Muscle of leg (tissue), 16 donors: ENCODE measurements at places on chromosomes 16 and 17. TPM values are rescaled to one million over a fixed set of nuclear protein-coding genes. Genes with fewer than 3 reads are reported as not detected.

DNA sequence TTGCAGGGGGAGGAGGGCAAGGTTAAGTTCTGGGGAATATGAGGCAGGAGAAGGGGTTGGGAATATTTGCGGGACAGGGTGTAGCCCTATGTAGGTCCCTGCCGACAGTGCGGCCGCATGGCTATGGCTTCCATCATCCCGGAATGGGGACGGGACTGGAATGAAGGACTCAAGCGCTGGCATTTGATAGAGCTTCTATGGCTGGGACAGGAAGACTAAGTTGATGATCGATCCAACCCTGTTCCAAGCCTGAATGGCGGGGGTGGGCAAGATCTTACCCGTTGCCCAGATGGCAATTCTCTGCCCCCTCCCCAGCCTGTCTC lies 47.1 kb downstream of the SRCIN1 start:
- H3K27ac ChIP-seq: no peak overlapping the region
- DNase-seq: no peak
- peak overlapping the region; percentile 32 for H3K4me3 ChIP-seq
- no peaks in the 10 kb centered on the region for H3K36me3 ChIP-seq
- H3K4me1 ChIP-seq: peaks cover 22% of the 10 kb centered on the region

DNA sequence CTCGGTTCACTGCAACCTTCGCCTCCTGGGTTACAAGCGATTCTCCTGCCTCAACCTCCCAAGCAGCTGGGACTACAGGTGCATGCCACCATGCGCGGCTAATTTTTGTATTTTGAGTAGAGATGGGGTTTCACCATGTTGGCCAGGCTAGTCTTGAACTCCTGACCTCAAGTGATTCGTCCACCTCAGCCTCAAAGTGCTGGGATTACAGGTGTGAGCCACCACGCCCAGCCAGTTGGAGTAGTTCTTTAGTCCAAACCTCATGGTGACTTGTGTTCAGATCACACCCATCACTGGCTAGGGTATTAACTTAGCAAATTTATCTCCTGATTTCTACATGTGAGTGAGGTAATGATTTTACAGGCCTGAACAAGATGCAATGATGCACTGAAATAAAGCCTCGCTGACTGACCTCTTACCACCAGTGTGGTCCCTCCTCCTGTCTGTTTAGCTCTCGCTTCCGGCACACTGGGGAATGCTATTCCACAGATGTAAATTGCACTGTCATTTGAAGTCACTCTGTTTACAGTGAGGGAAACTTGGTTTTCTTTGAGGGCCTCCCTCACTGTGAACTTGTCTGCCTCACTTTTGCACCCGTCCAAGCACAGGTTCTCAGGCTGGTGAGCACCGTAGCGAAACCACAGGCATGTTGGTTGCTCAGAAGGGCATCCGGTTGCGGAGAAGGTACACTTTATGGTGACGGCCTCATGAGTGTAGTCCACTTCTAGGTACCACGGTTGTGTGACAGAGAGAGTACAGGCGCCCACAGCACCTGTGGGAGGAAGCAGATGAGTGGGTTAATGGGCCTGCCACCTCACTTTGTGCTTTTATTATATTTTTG lies 5.5 kb downstream of the IGSF6 start:
- H3K36me3 ChIP-seq: peaks cover 12% of the 10 kb centered on the region
- H3K4me1 ChIP-seq: no peaks in the 10 kb centered on the region
- DNase-seq: no peak
- H3K27me3 ChIP-seq: no peaks in the 10 kb centered on the region
- no peak overlapping the region for H3K27ac ChIP-seq

DNA sequence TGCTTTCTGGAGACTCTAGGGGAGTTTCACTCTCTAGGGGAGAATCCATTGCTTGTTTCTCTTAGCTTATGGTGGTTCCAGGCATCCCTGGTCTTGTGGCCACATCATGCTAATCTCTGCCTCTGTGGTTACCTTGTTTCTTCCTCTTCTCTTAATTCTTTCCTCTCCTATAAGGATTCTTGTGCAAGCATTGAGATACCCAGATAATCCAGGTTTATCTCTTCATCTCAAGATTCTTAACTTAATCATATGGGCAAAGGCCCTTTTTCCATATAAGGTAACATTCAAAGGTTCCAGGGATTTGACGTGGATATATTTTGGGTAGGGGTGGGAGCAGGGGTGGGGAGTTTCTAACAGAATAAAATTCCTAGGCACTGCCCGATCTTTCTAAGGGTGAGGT lies 32.6 kb downstream of the FAM20A start:
- no peak overlapping the region for H3K27ac ChIP-seq
- DNase-seq: no peak
- no peaks in the 10 kb centered on the region for H3K36me3 ChIP-seq
- peaks cover 10% of the 10 kb centered on the region for H3K27me3 ChIP-seq
- no peaks in the 10 kb centered on the region for H3K4me1 ChIP-seq

GRCh38 chr16:4660454-4661007 lies 32.8 kb upstream of the NUDT16L1 start:
- peaks cover 75% of the 10 kb centered on the region for H3K36me3 ChIP-seq
- peaks cover 6% of the 10 kb centered on the region for H3K4me1 ChIP-seq
- peak; percentile 43 for DNase-seq
- H3K27me3 ChIP-seq: no peaks in the 10 kb centered on the region
- H3K4me3 ChIP-seq: no peak overlapping the region

- H3K27ac ChIP-seq: no peak overlapping the region
- H3K4me1 ChIP-seq: no peaks in the 10 kb centered on the region
- DNase-seq: no peak
- H3K27me3 ChIP-seq: no peaks in the 10 kb centered on the region
- H3K36me3 ChIP-seq: no peaks in the 10 kb centered on the region
These were observed 138.0 kb upstream of the CPHXL start for GRCh38 chr16:75864243-75864642.

DNA sequence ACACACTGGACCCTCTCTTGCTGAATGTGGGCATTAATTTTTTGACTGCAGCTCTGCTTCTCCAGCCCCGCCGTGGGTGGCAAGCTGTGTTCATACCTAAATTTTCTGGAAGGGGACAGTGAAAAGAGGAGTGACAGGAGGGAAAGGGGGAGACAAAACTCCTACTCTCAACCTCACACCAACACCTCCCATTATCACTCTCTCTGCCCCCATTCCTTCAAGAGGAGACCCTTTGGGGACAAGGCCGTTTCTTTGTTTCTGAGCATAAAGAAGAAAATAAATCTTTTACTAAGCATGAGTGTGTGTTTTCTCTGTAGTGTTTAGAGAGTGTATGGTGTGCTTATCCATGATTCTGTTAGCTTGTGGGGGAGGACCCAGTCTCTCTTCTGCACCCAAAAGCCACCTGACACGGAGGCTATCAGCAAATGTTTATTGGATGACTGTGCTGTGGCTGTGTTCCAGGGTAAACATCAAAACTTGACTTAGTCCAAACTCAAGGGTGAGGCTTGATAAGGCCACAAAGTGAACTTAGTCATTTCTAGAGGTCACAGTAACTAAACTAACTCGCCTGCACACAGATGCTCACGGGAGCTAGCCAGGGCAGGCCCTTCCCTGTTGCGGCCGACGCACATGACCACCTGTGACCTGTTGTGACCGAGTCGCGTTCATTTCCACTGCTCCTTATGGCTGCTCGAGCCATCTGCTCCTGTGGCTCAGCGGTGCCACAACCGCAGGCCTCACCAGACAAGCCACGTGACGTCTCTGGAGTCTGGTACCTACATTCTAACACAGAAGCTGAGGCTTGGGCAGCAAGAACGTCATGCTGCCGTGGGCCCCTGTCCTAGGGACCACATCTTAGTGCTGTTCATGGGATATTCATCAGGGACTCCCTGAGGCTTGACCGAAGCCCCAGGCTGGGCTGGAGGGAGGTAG lies 9.8 kb upstream of the MED11 start:
- no peak overlapping the region for H3K4me3 ChIP-seq
- no peak for DNase-seq
- H3K36me3 ChIP-seq: peaks cover 22% of the 10 kb centered on the region
- H3K27me3 ChIP-seq: no peaks in the 10 kb centered on the region
- no peak overlapping the region for H3K27ac ChIP-seq

- DNase-seq: no peak
- peak overlapping the region; percentile 67 for H3K27ac ChIP-seq
- H3K36me3 ChIP-seq: no peaks in the 10 kb centered on the region
- H3K4me1 ChIP-seq: peaks cover 69% of the 10 kb centered on the region
- no peak overlapping the region for H3K4me3 ChIP-seq
These were observed 791 bp downstream of the DNAI2 start for GRCh38 chr17:74274709-74275340.

GRCh38 chr17:10036511-10037061 lies 131.5 kb upstream of the RCVRN start:
- H3K27ac ChIP-seq: peak overlapping the region; percentile 96
- peaks cover 59% of the 10 kb centered on the region for H3K4me1 ChIP-seq
- peak overlapping the region; percentile 18 for H3K4me3 ChIP-seq
- H3K36me3 ChIP-seq: no peaks in the 10 kb centered on the region
- no peaks in the 10 kb centered on the region for H3K27me3 ChIP-seq

- no peaks in the 10 kb centered on the region for H3K4me1 ChIP-seq
- DNase-seq: peak; percentile 95
- H3K36me3 ChIP-seq: no peaks in the 10 kb centered on the region
- no peak overlapping the region for H3K27ac ChIP-seq
- no peaks in the 10 kb centered on the region for H3K27me3 ChIP-seq
These were observed 357.6 kb upstream of the SALL1 start for GRCh38 chr16:51508490-51509212.

GRCh38 chr16:8867932-8868415 lies 832 bp downstream of the CARHSP1 start:
- no peaks in the 10 kb centered on the region for H3K27me3 ChIP-seq
- peak overlapping the region; percentile 82 for H3K4me3 ChIP-seq
- peaks cover 53% of the 10 kb centered on the region for H3K4me1 ChIP-seq
- peak overlapping the region; percentile 83 for H3K27ac ChIP-seq
- H3K36me3 ChIP-seq: peaks cover 2% of the 10 kb centered on the region

- H3K36me3 ChIP-seq: peaks cover 71% of the 10 kb centered on the region
- H3K27ac ChIP-seq: no peak overlapping the region
- DNase-seq: no peak
- no peaks in the 10 kb centered on the region for H3K27me3 ChIP-seq
- H3K4me3 ChIP-seq: no peak overlapping the region
- H3K4me1 ChIP-seq: no peaks in the 10 kb centered on the region
These were observed 48.1 kb downstream of the ARHGAP17 start for GRCh38 chr16:24967074-24967473.

DNA sequence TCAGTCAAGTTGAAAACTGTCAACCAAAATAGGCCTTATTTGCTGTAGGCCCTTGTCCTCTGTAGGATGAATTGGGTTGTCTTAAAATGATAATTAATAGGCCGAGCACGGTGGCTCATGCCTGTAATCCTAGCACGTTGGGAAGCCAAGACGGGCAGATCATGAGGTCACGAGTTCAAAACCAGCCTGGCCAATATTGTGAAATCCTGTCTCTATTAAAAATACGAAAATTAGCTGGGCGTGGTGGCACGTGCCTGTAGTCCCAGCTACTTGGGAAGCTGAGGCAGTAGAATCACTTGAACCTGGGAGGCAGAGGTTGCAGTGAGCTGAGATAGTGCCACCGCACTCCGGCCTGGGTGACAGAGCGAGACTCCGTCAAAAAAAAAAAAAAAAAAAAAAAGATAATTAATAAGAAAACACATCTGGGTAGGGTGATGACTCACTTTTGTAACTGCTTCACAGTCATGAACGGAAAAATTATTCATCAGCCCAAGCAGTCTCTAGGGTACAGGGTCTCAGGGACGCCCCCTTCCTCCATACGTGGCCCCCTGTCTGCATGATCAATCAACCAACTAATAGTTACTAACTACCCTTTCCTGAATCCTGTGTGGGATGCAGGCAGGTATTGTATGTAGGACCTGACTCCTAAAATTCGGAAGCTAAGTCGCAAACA lies 137.0 kb upstream of the RCVRN start:
- H3K4me1 ChIP-seq: peaks cover 12% of the 10 kb centered on the region
- DNase-seq: peak; percentile 30
- no peak overlapping the region for H3K4me3 ChIP-seq
- no peaks in the 10 kb centered on the region for H3K27me3 ChIP-seq
- H3K27ac ChIP-seq: no peak overlapping the region

- peak; percentile 80 for DNase-seq
- H3K27me3 ChIP-seq: no peaks in the 10 kb centered on the region
- peaks cover 47% of the 10 kb centered on the region for H3K4me1 ChIP-seq
- H3K27ac ChIP-seq: no peak overlapping the region
These were observed 51.6 kb downstream of the NT5M start for GRCh38 chr17:17354560-17355349.

- H3K36me3 ChIP-seq: no peaks in the 10 kb centered on the region
- DNase-seq: peak; percentile 75
- peaks cover 13% of the 10 kb centered on the region for H3K27me3 ChIP-seq
- no peak overlapping the region for H3K27ac ChIP-seq
- H3K4me3 ChIP-seq: no peak overlapping the region
These were observed 219.9 kb downstream of the ENGASE start for GRCh38 chr17:79294459-79295071.

- H3K27me3 ChIP-seq: peaks cover 28% of the 10 kb centered on the region
- H3K4me3 ChIP-seq: no peak overlapping the region
- peaks cover 7% of the 10 kb centered on the region for H3K4me1 ChIP-seq
- no peaks in the 10 kb centered on the region for H3K36me3 ChIP-seq
These were observed 3.8 kb downstream of the CRYM start for GRCh38 chr16:21274172-21274726.

DNA sequence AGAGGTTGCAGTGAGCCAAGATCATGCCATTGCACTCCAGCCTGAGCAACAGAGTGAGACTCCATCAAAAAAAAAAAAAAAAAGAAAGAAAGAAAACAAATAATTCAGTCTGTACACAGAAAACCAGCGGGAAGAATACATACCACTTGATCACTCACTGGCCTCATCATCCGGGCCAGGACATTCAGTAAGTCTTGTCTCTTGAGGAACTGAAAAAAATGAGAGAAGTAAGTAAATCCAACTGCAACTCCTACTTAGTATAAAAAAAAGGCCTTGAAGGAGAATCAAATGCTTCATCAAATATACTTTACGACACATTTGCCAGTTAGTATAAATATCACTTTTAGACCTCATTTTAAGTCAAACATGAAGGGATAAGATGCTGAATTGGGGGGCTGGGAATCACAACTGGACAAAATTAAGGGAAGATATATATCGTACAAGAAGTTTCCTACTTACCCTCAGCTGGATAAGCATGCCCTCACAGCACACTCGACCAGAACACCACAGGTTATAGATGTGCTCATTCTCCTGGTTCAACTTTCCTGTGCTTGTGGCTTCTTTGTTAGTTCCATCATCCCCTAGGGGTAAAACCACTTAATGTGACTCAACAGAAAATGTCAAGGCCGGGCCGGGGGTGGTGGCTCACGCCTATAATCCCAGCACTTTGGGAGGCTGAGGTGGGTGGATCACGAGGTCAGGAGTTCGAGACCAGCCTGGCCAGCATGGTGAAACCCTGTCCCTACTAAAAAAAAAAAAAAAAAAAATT lies 12.4 kb downstream of the CCDC47 start:
- no peaks in the 10 kb centered on the region for H3K27me3 ChIP-seq
- H3K36me3 ChIP-seq: peaks cover 48% of the 10 kb centered on the region
- no peaks in the 10 kb centered on the region for H3K4me1 ChIP-seq
- no peak overlapping the region for H3K27ac ChIP-seq
- no peak overlapping the region for H3K4me3 ChIP-seq
- no peak for DNase-seq

GRCh38 chr17:17576772-17577234 lies 14.7 kb downstream of the PEMT start:
- DNase-seq: no peak
- no peak overlapping the region for H3K4me3 ChIP-seq
- no peaks in the 10 kb centered on the region for H3K27me3 ChIP-seq
- peaks cover 26% of the 10 kb centered on the region for H3K4me1 ChIP-seq

PMFBP1 gene
- 0.40 TPM for total RNA-seq

ZDHHC1 gene
- 20.4 TPM for total RNA-seq

MT4 gene
- not detected for total RNA-seq

CDK3 gene
- 7.7 TPM for total RNA-seq
